ENCODE measurements at places on chromosomes 1 and 21. TPM values are rescaled to one million over a fixed set of nuclear protein-coding genes. Genes with fewer than 3 reads are reported as not detected.
A peak's percentile ranks its signal among the peaks of the same experiment; 100 is the strongest.

- peak overlapping the region; percentile 30 for H3K27ac ChIP-seq
- H3K4me1 ChIP-seq, result peaks cover 36% of the 10 kb centered on the region
- no peak for DNase-seq
Measured at GRCh38 chr1:94597701-94598100, 56.1 kb upstream of the F3 start.

GRCh38 chr21:38956856-38957571, 151.3 kb downstream of the ETS2 start:
- H3K27me3 ChIP-seq, result no peaks in the 10 kb centered on the region
- no peaks in the 10 kb centered on the region for H3K36me3 ChIP-seq
- H3K27ac ChIP-seq, result no peak overlapping the region
- H3K4me3 ChIP-seq, result no peak overlapping the region
- no peak for DNase-seq
- H3K4me1 ChIP-seq, result no peaks in the 10 kb centered on the region

DNA sequence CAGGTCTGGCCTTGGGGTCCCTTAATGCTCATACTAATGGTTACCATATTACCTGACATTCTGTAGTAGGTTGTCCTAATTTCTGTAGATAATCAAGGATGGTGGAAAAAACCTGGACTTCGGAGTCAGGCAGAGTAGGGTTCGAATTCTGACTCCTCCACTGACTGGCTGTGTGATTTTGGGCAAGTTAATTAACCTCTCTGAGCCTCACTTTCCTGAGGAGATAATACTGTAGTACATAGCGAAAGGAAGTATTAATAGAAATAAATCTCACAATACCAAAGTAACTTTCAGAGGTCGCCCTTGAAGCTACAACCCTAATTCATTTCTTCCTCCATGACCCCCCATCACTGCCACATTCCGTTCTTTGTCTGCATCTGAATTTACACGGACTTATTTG, 72.9 kb downstream of the KCNN3 start:
- no peaks in the 10 kb centered on the region for H3K36me3 ChIP-seq
- no peaks in the 10 kb centered on the region for H3K4me1 ChIP-seq
- peaks cover 94% of the 10 kb centered on the region for H3K27me3 ChIP-seq
- H3K4me3 ChIP-seq, result no peak overlapping the region
- no peak for DNase-seq

GRCh38 chr1:61083013-61083806, 849 bp downstream of the NFIA start:
- peak overlapping the region; percentile 30 for H3K27ac ChIP-seq
- DNase-seq, result peak; percentile 28
- peaks cover 70% of the 10 kb centered on the region for H3K4me1 ChIP-seq
- H3K4me3 ChIP-seq, result peak overlapping the region; percentile 91
- H3K36me3 ChIP-seq, result no peaks in the 10 kb centered on the region

GRCh38 chr1:29119121-29119929, 4.4 kb downstream of the TMEM200B start:
- no peak overlapping the region for H3K27ac ChIP-seq
- H3K4me3 ChIP-seq, result no peak overlapping the region
- H3K36me3 ChIP-seq, result no peaks in the 10 kb centered on the region
- DNase-seq, result no peak

DNA sequence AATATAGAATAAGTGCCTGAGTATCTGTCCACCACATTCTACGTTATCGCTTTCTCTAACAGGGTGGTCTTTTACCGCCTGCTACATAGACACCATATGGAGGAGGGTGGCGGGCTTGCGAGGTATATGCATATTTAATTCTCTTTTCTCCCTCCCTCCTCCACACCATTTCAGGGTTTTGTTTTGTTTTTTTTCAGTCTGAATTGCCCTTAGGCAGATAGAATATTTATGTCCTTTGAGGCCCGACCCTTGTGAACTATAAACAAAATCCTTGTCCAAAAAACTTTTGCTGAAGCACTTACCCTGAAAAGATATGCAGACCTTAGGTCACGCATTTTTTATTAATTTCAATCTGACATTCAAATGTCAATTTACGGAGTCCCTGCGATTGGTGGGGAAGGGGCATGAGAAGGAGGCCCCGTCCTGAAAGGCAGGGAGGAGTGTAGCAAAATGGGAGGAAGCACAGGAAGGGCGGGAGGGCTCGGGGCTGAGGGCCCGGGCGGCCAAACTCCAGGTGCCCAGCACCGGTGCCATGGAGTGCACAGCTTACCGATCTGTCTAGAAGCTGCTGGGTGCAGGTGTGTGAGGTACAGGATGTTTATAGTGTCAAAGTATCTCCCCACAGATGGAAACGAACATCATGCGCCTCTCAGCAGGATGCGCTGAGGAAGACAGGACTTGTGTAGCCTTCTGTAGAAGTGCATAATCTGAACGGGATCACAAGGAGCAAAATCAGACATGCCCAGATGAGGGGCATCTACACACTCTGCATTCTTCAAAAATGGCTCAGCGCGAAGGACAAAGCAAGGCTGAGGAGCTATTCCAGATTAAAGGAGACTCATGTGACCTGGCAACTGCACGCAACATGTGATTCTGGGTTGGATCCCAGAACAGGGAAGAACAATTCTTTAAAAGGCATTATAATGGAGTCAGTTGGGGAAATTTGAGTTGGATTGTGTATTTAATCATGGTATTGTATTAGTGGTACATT, 68.8 kb upstream of the LYST start:
- H3K4me3 ChIP-seq, result no peak overlapping the region
- H3K27me3 ChIP-seq, result no peaks in the 10 kb centered on the region

Gene SELENBP1
- total RNA-seq, result 11.3 TPM

Gene AIRE
- not detected for total RNA-seq

Gene KRTAP7-1
- not detected for total RNA-seq

Gene ZNF496
- total RNA-seq, result 37.6 TPM

Gene AKR7A3
- 2.5 TPM for total RNA-seq

Gene PROK1
- not detected for total RNA-seq

Gene ADAMTS1
- 0.26 TPM for total RNA-seq

Measured in PC-9 (cell line).